Astrocyte (in vitro differentiated cells and primary cell): ENCODE measurements at places on chromosomes 2 and 18. TPM values are rescaled to one million over a fixed set of nuclear protein-coding genes. Genes with fewer than 3 reads are reported as not detected.

DNA sequence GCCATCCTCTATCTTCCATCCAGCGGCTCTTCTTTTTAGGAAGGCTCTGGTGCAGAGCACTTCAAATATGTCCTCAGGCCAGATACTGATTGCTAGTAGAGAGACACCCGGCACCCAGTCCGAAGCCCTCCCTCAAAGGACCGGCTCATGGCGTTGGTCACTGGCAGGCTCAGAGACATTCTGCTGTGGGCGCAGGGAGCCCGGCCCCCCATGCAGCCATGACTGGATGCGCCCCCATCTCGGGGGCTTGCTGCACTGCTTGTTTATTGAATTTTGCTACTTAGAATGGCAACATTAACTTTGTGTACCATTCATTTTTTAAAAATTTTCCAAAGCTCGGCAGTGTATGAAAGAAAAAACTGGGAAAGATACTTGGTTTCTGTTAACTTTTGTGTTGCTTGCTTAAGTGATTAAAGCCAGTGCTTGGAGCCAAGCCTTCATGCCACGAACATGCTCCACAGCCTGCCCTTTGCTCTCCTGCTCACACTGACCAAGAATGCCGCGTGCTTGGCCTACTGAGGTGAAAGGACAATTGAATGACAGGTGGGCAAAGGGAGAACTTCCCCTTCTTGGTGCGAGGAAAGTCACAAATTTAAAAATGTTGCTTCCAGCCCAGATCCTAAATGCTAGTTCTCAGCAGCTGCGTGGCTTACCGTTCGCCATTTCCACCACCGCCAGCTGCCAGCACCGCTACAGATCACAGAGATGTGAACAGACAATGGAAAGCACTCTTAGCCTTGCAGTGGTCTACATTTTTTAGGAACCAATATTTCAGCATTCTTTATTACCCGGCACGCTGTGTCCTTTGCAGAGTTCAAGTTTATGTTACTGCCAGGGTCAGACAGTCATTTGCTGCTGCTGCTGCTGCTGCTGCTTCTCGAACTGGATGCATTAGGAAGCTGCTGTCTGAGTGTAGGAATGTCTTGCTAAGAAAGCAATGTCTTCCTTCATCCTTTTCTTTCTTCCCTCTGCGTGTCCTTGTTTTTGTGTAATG is 76.7 kb downstream of the FAM210A start:
- no peak for DNase-seq

DNA sequence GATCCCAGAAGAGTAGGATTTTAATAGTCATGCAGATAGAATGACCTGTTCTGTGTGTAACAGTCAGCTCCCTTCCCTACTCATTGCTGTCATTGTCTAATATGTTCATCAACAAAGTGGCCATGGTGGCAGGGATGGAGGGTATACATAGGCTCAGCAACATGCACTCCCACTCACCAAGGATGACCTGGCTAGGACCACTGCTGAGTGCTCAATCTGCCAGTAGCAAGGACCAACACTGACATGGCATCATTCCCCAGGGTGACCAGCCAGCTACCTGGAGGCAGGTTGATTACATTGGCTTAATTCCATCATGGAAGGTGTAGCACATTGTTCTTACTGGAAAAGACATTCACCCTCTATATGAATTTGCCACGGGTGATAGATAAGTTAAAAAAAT is 401.7 kb upstream of the CELF4 start:
- DNase-seq = no peak

- no peak for DNase-seq
These were observed 134.6 kb upstream of the SCN7A start for GRCh38 chr2:166628478-166629136.

DNA sequence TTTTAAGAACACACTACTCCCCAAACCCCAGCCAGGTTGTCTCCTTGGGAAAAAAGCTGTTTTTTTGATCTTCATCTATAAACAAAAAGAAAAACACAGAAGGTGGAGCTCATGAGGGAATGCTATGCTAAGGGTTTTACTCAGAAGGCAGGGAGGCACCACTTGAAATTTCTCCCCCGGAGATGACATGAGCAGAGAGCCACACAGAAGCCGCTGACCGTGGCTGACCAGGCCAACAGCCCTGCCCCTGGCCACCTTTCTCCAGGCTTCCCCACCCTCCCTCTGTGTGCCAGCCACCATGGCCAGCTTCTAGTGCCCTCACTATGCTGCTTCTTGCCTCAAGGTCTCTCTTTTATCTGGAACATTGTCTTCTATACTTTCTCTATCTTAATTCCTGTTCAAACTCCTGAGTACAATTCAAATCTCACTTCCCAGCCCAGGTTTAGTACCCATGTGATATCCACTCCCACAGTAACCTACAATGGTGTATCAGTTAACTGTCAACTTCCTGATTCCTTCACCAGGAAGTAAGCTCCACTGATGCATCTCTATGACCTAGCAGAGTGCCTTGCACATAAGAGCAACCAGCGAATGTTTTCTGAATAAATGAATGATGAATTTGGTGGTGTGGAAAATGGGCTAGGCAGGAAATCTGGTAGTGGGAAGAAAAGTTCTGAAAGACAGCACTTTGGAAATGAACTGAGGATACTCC is 15.3 kb downstream of the LAPTM4A start:
- no peak for DNase-seq

DNA sequence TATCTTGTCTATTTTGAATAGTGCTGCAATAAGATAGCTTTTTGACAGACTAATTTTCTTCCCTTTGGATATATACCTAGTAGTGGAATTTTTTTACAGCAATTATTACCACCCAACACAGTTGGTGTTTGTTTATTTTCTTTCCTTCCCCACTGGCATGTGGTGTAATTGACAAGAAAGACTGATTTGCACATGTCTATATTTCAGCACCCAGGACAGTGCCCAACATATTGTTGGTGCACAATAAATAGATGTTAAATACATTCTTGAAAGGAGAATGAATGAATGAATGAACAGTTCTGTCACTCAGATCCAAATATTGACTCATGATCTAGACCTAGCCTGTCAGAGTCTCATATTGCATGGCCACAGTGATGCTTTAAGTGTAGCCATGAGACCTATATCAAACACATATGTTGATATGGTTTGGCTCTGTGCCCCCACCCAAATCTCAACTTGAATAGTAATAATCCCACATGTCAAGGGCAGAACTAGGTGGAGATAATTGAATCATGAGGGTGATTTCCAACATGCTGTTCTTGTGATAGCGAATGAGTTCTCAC is 538.2 kb downstream of the NYAP2 start:
- peak; percentile 6 for DNase-seq

Gene SERPINB10
- not detected in 2 replicates for total RNA-seq

DNA sequence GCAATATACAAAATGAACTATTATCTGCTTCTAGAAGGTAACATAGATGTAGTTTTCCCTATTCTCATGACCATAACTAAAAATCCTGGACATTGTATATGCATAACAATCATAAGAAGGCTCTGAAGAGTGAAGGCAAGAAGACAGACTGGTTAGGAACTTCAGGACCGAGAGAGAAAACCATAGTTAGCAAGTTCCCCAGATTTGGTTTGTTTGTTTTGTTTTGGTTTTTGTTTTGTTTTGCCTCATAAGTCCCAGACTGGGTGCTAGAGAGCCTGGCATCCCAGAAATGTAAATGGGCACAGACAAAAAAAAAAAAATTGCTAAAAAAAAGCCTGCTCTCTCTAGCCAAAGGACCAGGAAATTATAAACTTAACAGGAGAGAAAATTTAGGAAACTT is 192.2 kb upstream of the FBXO11 start:
- DNase-seq = no peak

- DNase-seq = no peak
These were observed 67.5 kb downstream of the ATP9B start for GRCh38 chr18:79136742-79137141.

DNA sequence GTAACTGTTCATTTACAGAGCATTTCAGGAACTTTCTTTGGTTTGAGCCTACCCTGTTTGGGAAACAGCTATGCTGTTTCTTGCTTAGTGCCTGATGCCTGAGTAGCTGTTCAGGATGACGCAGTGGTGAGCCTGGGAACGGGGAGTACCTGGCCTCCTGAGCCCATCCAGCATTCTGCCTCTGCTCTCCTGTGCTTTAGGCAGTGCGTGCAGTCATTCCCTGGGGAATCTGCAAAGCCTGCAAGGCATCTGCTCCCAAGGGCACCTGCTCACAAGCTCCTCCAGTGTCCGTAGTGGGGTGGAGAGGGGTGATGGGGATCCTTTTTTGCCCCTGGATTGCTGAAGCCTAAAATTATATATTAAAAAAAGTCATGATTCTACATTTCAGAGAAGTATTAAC is 68.8 kb downstream of the RAPGEF4 start:
- no peak for DNase-seq

GRCh38 chr2:210503001-210503623 is 26.6 kb upstream of the LANCL1 start:
- peak; percentile 18 for DNase-seq

GRCh38 chr2:130726614-130727180 is 2.2 kb upstream of the GPR148 start:
- DNase-seq = no peak

GRCh38 chr2:171249689-171250088 is 89.0 kb upstream of the TLK1 start:
- DNase-seq = no peak

DNA sequence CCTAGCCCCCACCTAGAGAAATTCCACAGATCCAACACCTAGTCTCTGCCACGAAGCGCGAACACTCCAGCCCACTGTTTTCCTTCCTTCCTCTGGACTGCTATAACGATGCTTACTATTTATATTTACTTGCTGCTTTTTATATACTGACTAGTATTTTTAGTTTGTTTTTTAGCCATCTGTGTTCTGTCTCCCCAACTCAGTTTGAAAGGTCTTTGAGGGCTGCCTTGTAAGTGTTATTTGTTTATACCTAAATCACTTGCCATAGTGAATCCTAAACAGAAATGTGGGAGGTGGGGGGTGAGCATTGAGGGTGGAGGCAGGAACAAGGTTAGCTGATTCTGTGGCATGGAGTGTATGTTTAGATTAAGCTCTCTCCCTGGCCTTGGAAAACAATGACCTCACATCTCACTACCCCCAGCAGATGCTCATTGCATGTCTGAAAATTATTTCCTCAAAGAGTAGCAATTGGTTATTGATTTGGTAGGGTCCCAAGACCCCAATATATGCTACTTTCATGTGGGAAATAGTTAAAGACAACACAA is 1.1 kb upstream of the NCKAP5 start:
- DNase-seq = no peak

- no peak for DNase-seq
These were observed 134.7 kb downstream of the TPGS2 start for GRCh38 chr18:36693931-36694620.

Gene NAT8
- not detected in 2 replicates for total RNA-seq

Gene CPO
- not detected in 2 replicates for total RNA-seq

GRCh38 chr18:42080340-42080739 is 125.3 kb downstream of the PIK3C3 start:
- DNase-seq = no peak

Gene EFR3B
- total RNA-seq = 13.3 and 14.7 TPM in 2 replicates

DNA sequence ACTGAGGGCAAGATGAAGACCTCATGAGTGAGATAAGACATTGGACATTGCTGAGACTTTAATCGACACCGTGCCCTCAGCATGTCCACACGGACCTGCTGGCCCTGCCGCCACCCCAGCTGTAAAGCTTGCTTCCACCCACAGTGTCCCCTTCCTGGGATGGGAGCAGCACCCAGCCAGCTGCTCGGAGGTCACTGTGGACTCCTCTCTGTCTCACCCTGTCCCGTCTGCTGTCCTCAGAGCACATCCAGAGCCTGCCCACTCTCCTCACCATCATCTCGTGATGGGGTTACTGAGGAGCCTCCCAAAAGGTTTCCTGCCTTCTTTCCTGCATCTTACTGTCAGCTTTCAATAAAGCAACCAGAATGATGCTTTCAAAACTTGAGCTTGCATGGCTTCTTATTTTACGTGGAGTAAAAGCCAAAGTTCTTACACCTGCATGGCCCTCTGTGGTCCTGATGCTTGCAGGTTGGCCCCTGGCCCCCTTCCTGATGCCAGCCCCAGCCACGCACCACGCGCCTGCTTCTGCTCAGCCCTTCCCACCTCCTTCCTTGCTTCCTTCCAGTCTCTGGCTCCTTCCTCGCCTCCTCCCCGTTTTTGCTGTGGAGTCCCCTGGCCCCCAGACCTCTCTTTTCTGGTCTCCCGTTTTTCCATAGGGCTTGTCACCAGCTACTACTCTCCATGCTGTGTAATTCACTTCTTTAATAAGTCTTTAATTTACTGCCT is 67.0 kb downstream of the DGKD start:
- DNase-seq = no peak

Gene SLC38A11
- total RNA-seq = not detected in 2 replicates

DNA sequence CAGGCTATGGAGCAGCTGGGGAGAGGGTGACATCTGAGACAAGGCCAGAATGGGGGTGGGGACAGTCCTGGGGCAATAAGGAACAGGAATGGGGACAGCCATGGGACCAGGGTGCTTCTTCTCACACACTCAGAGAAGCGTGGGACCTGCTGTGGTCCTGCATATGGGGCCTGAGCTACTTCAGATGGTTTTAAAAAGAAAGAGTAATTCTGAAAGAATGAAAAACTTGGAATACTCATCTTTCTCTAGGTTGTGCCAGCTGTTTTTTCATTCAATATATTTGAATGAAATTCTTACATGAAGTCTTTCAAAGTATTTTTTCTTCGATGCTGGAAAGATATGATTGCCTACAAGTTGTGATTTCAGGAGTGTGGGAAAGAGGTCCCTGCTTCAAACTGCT is 227.5 kb upstream of the APCDD1 start:
- DNase-seq = no peak

GRCh38 chr2:173223871-173224270 is 130.8 kb upstream of the CDCA7 start:
- no peak for DNase-seq

DNA sequence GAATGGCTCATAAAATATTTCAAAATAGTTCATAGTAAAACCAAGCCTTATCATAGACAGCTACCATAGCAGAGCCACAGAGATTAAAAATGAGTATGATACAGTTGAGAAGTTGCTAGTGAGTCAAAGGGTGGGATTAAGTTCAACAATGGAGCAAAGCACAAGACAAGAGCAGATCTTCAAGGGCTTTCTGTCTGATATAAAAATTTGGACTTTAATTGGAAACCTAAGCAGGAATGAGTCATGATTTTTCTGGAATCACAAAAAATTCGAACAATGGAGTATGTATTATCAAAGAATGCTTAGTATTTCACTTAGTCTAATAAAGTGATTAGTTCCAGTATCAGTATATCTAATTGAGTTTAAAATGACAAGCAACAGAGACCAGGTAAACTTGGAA is 487.3 kb upstream of the NETO1 start:
- peak; percentile 28 for DNase-seq

GRCh38 chr18:74869904-74870863 is 272.5 kb downstream of the ZNF407 start:
- DNase-seq = peak; percentile 11

- peak; percentile 97 for DNase-seq
These were observed 77.2 kb downstream of the CD28 start for GRCh38 chr2:203783496-203784203.

Gene SH3RF3
- 7.2 and 7.3 TPM in 2 replicates for total RNA-seq

Gene CCDC85A
- 6.1 and 8.9 TPM in 2 replicates for total RNA-seq

Gene SLC4A5
- total RNA-seq = 0.36 and 0.41 TPM in 2 replicates

Gene ZNF407
- total RNA-seq = 11.7 and 13.8 TPM in 2 replicates
